B cell (primary cell): ENCODE measurements at places on chromosomes 5 and 9.
A peak's percentile ranks its signal among the peaks of the same experiment; 100 is the strongest.

DNA sequence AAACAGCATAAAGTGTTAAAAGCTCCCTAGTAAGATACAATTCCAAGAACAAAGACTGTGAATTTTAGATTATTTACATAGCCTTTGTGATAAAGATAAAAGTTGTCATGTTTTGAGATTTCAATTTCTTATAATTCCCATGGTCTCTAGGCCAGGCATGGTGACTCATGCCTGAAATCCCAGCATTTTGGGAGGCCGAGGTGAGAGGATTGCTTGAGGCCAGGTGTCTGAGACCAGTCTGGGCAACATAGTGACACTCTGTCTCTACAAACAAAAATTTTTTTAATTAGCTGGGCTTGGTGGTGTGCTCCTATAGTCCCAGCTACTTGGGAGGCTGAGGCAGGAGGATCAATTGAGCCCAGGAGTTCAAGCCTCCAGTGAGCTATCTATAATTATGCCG is 48.1 kb downstream of the BDP1 start:
- no peak for DNase-seq
- no peaks in the 10 kb centered on the region for H3K27me3 ChIP-seq

- peaks cover 5% of the 10 kb centered on the region for H3K4me1 ChIP-seq
- H3K36me3 ChIP-seq = no peaks in the 10 kb centered on the region
- H3K4me3 ChIP-seq = no peak overlapping the region
These were observed 66.6 kb upstream of the TAF11L2 start for GRCh38 chr5:17431272-17432050.

GRCh38 chr5:43042176-43042625 is 2.1 kb upstream of the ANXA2R start:
- no peaks in the 10 kb centered on the region for H3K27me3 ChIP-seq
- H3K36me3 ChIP-seq = no peaks in the 10 kb centered on the region
- peak overlapping the region; percentile 99 for H3K27ac ChIP-seq
- H3K4me3 ChIP-seq = peak overlapping the region; percentile 63
- DNase-seq = peak; percentile 97

DNA sequence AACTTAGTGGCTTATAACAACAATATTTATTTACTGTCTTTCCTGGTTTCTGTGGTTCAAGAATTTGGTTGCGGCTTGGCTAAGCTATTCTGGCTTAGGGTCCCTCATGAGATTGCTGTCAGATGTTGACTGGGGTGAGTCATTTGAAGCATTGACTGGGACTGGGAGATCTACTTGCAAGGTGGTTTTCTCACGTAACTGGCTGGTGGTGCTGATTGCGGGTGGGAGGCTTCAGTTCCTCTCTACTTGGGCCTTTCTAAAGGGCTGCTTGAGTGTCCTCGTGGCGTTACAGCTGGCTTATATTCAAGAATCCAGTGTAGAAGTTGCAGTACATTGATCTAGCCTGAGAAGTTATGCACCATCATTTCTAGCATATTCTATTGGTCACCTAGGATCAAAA is 218.5 kb upstream of the ELAVL2 start:
- no peaks in the 10 kb centered on the region for H3K4me1 ChIP-seq
- no peaks in the 10 kb centered on the region for H3K36me3 ChIP-seq
- no peak overlapping the region for H3K27ac ChIP-seq
- H3K4me3 ChIP-seq = no peak overlapping the region
- DNase-seq = no peak
- H3K27me3 ChIP-seq = no peaks in the 10 kb centered on the region

- no peak overlapping the region for H3K4me3 ChIP-seq
- H3K27ac ChIP-seq = no peak overlapping the region
- no peaks in the 10 kb centered on the region for H3K27me3 ChIP-seq
- DNase-seq = no peak
- no peaks in the 10 kb centered on the region for H3K36me3 ChIP-seq
- H3K4me1 ChIP-seq = no peaks in the 10 kb centered on the region
These were observed 297.8 kb downstream of the FBXL17 start for GRCh38 chr5:108084105-108084504.

DNA sequence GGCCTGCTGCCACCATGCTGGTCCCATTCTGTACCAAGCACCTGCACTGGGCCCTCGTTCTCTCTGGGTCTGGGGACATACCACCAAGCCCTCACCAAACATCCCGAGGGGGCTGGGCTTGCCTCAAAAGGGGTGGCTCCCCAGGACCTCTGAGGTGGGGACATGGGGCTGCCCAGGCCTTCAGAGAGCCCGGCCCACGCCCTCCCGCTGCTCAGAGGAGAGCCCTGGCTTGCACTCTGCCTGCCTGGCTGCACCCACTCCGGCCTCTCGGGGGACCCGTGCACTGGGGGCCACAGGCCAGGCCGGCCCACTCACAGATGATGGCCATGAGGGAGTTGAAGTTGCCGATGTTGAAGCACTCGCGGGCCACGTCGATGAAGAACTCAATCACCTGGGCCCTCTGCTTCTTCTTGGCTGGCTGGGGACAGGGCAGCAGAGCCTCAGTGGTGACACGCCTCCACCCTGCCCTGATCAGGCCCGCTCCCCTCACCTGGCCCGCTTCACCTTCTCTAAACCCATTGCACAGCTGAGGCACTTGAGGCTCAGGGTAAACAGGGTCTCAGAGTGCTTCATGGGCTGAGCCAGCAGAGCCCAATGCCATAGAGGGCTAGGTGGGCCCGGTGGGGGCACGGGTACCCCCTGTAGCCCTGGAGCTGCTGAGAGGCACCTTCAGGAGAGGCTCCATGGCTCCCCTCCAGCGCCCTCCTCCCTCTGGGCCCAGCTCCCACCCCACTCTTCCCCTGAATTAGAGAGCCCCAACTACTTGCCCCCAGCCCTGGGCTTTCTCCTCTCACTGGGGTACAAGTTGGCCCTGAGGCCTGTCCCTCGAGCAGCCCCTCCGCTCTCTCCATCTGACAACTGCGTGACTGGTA is 47.7 kb upstream of the RNF130 start:
- H3K4me1 ChIP-seq = no peaks in the 10 kb centered on the region
- no peak overlapping the region for H3K27ac ChIP-seq
- no peaks in the 10 kb centered on the region for H3K27me3 ChIP-seq
- no peaks in the 10 kb centered on the region for H3K36me3 ChIP-seq

DNA sequence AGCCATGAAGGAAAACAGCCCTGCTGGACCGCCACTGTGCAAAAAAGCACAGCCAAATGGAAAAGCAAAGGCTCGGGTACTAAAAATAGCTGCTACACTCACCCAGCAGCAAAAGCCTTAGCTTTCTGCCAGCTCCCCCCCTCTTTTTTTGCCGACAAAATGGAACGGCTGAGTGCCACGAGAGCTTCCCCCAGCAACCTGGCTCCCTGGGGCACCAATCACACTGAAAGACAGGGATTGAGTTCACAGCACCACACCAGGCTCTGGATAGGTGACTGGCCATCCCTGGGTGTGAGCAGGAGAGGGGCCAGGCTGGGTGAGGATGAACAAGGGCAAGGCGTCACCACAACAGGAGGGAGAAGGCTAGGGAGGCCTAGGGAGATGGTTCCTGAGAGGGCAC is 66.7 kb downstream of the SIL1 start:
- no peaks in the 10 kb centered on the region for H3K27me3 ChIP-seq
- H3K36me3 ChIP-seq = no peaks in the 10 kb centered on the region
- no peak for DNase-seq
- no peak overlapping the region for H3K27ac ChIP-seq

- no peak overlapping the region for H3K27ac ChIP-seq
- peaks cover 4% of the 10 kb centered on the region for H3K4me1 ChIP-seq
- H3K4me3 ChIP-seq = no peak overlapping the region
- no peaks in the 10 kb centered on the region for H3K27me3 ChIP-seq
- DNase-seq = no peak
These were observed 7.8 kb downstream of the CCT5 start for GRCh38 chr5:10257870-10258269.

- H3K4me1 ChIP-seq = no peaks in the 10 kb centered on the region
- no peaks in the 10 kb centered on the region for H3K27me3 ChIP-seq
- no peaks in the 10 kb centered on the region for H3K36me3 ChIP-seq
- no peak overlapping the region for H3K27ac ChIP-seq
These were observed 378.2 kb upstream of the RPS23 start for GRCh38 chr5:82656341-82656761.

GRCh38 chr9:90631964-90632363 is 10.7 kb downstream of the DIRAS2 start:
- no peak overlapping the region for H3K4me3 ChIP-seq
- H3K27me3 ChIP-seq = no peaks in the 10 kb centered on the region
- no peak for DNase-seq
- H3K27ac ChIP-seq = no peak overlapping the region

DNA sequence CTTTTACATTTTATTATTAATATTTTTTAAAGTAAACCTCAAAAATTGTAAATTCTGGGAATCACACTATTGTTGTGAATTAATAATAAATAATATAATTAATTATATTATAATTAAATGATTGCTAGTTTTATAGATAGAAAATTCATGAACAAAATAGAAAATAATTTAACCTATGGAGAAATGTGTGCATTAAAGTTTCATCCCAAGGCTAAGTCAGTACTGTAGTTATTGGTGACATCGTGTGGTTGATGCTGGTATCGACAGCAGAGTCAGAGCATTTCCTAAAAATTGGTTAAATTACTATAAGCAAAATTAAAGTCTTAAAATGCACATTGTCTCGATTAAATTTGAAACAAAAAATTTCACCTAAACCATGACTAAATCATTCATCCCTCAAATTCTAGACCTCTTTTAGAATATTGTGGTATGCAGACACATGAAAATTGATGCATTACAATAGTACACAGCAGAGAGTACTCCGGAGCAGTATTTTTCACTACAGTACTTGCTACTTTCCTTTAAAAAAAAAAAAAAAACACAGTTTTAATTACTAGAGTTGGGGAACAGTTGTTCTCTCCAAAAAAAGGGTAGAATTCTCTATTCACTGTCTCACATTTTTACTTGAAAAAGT is 73.9 kb downstream of the RORB start:
- no peaks in the 10 kb centered on the region for H3K27me3 ChIP-seq
- peak; percentile 23 for DNase-seq
- H3K36me3 ChIP-seq = no peaks in the 10 kb centered on the region
- H3K4me3 ChIP-seq = no peak overlapping the region
- H3K27ac ChIP-seq = no peak overlapping the region

DNA sequence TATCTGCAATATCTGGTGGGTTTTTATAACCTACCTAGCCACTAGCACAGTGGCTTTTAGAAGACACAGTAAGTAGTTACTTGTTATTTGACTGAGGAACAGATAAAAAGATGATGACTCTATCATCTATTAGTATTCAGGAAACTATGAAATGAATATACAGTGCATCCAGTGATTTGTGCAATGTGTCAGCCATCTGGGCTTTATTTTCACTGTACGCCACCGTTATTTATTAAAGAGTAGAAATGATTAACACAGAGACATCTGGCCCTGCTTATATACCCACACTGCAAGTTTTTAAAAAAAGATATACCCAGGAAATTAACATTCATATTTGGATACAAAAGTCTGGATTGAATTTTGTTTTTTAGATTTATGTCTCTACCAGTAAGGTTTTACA is 408.4 kb downstream of the PDE4D start:
- no peaks in the 10 kb centered on the region for H3K27me3 ChIP-seq
- DNase-seq = no peak
- H3K27ac ChIP-seq = no peak overlapping the region
- H3K36me3 ChIP-seq = no peaks in the 10 kb centered on the region
- no peak overlapping the region for H3K4me3 ChIP-seq
- no peaks in the 10 kb centered on the region for H3K4me1 ChIP-seq

GRCh38 chr5:61401726-61402125 is 69.7 kb downstream of the ZSWIM6 start:
- H3K4me3 ChIP-seq = no peak overlapping the region
- no peak for DNase-seq
- H3K36me3 ChIP-seq = no peaks in the 10 kb centered on the region
- H3K4me1 ChIP-seq = no peaks in the 10 kb centered on the region

- no peak overlapping the region for H3K4me3 ChIP-seq
- H3K27me3 ChIP-seq = no peaks in the 10 kb centered on the region
- no peaks in the 10 kb centered on the region for H3K36me3 ChIP-seq
- DNase-seq = no peak
- no peak overlapping the region for H3K27ac ChIP-seq
These were observed 20.8 kb downstream of the PAPPA start for GRCh38 chr9:116174347-116174746.

DNA sequence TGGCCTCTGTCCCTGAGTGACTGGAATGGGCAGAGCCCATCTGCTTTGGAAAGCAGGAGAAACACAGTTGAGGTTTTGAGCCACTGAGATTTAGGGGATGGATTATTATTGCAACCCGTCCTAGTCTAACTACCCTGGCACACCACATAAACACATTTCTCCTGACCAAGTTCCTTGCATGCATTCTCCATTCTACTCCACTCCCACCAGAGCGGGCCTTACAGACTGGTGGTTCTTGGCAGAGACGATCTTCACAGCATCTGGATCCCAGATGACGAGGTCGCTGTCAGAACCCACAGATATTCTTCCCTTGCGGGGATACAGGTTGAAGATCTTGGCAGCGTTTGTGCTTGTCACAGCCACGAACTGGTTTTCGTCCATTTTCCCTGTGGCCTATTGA is 111.0 kb downstream of the DPYSL3 start:
- H3K36me3 ChIP-seq = no peaks in the 10 kb centered on the region
- H3K4me3 ChIP-seq = no peak overlapping the region
- H3K4me1 ChIP-seq = no peaks in the 10 kb centered on the region

DNA sequence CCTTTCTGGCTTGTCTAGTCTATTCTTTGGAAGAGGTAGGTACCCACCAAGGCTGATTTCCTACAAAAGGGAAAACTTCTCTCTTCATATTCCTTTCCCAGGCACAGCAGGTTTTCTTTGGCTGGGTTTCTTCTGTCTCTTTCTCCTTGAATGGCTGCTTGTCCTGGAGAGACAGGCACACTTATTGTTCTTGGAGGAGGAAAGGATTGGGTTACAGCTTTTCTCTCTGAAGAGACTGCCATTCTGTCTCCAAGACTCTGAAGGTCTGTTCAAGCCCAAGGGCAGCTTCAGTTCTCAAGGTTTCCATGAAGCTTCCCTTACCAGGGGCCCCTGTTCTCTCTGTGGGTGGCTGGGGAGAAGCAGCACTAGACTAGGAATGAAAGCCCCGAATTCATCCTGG is 33.9 kb downstream of the ACTBL2 start:
- H3K4me1 ChIP-seq = peaks cover 10% of the 10 kb centered on the region
- no peaks in the 10 kb centered on the region for H3K36me3 ChIP-seq
- DNase-seq = no peak
- H3K27ac ChIP-seq = no peak overlapping the region
- no peak overlapping the region for H3K4me3 ChIP-seq

DNA sequence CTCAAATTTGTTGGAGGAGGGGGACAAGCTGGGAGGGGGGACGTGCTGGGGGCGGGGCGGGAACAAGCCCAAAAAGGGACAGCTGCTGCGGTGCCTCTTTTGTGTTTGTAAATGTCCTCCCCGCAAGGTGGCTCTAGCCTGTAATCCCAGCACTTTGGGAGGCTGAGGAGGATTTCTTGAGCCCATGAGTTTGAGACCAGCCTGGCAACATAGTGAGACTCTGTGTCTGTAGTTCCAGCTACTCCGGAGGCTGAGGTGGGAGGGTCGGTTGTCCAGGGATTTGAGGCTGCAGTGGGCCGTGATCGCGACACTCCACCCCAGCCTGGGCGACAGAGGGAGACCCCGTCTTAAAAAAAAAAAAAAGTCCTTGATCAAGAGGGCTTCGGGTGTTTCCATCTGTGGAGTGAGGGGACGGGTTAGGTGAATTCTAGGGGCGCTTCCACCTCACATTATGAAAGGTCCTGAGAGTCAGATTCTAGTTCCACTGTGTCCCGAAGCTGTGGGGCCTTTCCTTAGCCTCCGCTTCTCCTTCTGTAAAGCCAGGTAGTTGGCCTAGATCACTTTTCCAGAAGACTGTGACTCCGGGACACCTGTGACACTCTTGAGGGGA is 779 bp upstream of the CTNNA1 start:
- no peak for DNase-seq
- H3K4me1 ChIP-seq = peaks cover 6% of the 10 kb centered on the region
- H3K27me3 ChIP-seq = no peaks in the 10 kb centered on the region
